ENCODE measurements at places on chromosomes 5 and 9. TPM values are rescaled to one million over a fixed set of nuclear protein-coding genes. Genes with fewer than 3 reads are reported as not detected.

GRCh38 chr9:34536685-34537084 is 13.9 kb upstream of the ENHO start:
- DNase-seq: no peak

DNA sequence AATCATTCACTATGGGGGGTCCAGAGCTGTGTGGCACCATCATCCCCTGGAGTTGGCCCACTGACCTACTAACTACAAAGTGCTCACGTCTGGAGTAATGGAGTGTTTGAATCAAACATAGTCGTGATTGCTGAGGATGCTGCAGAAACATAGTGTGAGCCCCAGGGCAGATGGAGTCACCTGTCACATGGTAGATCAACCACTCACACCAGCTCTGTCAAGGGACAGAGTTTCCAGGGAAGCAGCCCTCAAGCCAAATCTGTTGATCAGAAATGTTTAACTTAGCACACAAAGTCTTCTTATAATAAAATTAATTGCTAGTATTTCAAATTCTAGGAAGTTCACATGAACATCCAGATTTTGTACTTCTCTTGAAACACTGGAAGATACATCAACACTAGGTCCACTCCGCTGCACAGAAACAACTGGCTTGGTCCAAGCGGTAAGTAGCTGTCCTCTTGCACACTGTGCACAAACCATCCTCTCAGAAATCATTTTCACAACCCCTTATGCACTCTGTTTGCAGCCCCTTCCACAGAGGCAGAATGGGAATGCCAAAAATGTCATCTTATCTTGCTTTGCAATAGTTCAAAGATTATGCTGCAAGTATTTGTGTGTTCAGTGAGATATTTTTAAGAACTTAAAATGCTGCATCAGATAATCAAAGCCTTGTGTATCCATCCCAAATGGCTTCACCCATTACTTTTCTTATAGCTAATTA is 191.0 kb downstream of the EPB41L4A start:
- no peak for DNase-seq

DNA sequence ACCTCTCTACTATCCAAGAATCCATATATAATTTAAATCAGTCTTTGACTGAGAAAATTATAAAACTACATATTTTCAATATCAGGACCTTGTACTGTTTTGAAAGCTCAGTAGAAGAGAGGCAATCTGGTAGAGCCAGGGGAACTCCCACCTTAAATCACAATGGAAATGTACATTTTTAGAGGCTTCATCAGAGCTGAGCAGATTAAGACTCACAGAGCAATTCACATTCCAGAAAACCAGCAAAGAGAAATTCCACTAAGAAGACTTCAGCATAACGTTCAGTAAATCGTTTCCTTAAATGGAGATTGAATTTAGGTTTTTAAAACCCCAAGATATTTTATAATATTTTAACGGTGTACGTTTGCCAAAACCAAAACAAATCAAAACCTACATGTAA is 227.8 kb upstream of the TRPM3 start:
- DNase-seq: peak; percentile 19

DNA sequence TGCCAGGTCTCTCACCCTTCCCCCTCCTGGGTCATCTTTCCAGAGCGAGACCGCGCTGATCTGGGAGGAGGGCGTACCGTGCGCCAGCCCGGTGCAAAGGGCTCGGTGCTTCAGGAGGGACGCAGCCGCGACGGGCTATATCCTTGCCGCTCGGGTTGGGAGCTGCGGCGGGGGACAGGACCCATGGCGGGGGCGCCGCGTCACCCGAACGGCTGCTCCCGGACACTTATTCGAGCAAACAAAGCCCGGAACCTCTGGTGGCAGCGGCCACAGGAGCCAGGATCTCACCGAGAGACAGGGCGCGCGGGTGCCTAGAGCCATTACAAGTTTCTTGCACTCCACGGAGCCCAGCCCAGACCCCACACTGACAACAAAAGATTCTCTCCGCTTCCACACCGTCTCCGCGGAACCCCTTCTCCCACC is 1.3 kb downstream of the SEMA6A start:
- no peak for DNase-seq

DNA sequence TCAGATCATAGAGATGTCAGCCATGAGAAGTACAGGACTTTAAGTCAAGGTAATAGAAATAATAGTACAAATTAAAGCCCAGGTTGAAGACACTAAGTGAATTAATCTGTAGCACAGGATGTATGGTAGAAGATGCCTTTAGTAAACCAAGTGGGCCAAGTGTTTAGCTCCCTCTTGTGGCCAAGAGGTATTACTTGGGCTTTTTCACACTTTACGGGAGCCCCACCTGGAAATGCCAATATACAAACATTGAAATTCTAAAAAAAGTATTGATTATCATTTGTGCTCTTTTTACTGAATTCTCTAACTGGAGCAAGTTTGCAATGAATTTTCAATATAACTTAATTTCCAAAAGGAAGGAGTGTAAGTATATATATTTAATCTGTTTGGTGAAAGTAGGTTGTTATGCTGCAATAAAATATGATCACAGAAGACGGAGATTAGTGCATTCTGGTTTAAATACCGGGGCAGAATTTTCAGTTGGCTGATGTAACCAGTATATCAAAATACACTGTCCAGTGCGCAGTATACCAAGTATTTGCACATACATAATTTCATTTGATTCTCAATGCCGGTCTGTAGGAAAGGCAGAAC is 84.7 kb downstream of the PARP8 start:
- peak; percentile 62 for DNase-seq

GRCh38 chr9:113509463-113509862 is 45.9 kb downstream of the RGS3 start:
- no peak for DNase-seq

Gene ADAMTS13
- 1.3 TPM for total RNA-seq

Gene EMB
- 0.97 TPM for total RNA-seq

Gene ORM2
- total RNA-seq: not detected

Gene ZNF879
- total RNA-seq: 5.6 TPM

Gene DDX31
- 13.9 TPM for total RNA-seq

Gene PCDHGB4
- 11.0 TPM for total RNA-seq
